ENCODE measurements at places on chromosomes 4 and X.

DNA sequence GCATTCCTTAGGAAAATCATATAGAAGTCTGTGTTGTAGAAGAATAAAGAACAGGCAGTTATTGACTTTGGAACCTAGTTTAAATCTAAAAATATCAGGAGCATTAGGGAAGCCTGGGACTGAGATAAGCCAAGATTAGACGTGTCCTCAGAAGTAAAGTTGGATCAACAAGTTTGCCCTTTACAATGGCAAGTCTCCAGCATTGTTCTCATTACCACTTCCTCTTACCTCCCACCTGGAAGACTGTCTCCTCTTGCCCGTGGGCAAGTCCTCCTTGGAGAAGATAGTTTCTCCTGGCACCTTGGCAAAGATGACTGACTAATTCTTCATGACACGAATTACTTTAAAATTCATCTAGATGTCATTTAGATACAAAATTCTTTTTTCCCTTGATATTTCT, 37.8 kb downstream of the CNKSR2 start:
- no peak for DNase-seq

DNA sequence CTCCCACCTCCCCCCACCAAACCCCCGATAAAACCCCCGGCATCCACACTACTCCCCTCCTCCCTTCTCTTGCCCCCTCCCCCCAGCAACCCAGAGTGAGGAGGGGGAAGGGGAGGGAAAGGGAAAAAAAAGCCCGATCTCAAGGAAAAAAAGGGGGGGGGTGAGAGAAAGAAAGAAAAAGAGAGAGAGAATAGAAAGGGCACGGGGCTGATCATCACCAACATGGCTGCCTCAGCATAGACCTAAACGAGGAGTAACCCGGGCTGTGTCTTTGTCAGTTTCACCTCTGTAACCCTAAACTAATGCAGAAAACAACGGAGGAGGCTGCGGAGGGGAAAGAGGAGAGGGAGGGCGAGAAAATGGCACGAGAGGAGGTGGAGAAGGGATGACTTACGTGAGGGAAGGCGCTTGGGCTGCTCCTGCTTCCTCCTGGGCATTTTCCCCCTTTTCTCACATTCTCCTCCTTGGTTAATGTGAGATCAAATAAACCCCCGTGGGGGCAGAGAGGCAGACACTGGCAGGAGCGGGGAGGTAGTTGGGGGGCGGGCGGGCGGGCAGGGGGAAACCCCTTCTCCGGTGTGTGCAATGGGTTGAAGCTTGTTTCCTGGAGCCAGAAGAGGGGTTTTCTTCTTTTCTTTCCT, 532 bp downstream of the ZNF827 start:
- peak; percentile 11 for DNase-seq

DNA sequence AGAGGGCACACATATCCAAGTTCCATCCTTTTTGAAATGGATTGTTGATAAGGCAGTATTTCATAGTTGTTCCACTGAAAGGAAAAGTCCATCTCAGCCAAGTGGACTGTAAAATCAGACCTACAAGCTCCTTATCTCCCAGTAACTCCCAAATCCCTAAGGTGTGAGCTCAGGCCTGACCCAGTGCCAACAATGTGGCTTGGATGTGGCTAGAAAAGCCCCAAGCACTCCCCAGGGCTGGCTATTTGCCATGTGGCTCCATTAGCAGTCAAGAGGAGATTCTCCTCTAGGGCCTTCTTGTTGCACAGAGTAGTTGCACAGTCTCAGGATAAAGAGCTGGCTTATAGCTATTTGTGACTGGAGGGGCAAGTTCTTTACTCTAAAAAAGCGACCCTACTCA, 25.0 kb upstream of the DGKK start:
- DNase-seq = no peak

- no peak for DNase-seq
These were observed 204.5 kb downstream of the SLC7A11 start for GRCh38 chr4:138037696-138038095.

- DNase-seq = no peak
These were observed 239.4 kb upstream of the STK26 start for GRCh38 chrX:131783555-131784308.

- no peak for DNase-seq
These were observed 44.1 kb upstream of the UPRT start for GRCh38 chrX:75229774-75230173.

GRCh38 chrX:150730719-150731118, 37.5 kb downstream of the MTMR1 start:
- DNase-seq = no peak

GRCh38 chr4:148542922-148543623, 100.9 kb upstream of the NR3C2 start:
- no peak for DNase-seq

DNA sequence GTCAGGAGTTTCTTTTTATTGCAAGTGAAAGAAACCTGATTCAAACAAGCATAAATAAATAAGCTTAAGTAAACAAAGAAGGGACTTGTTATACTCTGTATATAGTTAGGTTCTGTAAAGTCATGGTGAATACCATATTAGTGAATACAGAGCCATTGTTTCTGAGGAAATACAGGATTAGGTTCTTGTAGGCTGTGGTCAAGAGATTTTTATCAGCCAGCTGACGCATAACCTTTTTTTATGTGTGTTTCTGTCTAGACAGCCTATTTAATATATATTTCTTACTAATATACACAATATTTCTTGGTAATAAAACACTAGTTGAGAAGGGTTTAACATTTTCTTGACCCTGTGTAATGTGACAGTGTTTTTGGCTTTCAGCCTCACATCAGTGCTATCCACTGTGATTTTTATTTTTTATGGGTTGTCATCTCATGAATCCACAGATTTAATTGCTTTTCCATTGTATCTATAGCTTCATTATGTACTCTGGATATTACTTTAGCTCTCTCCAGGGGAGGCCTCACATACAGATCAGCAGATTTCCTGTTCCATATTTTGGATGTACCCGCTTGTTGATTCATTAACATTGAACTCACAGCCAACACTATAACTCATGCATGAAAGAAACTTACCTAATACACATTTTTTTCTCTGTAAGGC, 8.0 kb downstream of the HERC3 start:
- no peak for DNase-seq

GRCh38 chr4:169352360-169352759, 81.6 kb upstream of the SH3RF1 start:
- DNase-seq = no peak

GRCh38 chrX:121733514-121733913, 686.1 kb downstream of the GLUD2 start:
- no peak for DNase-seq

GRCh38 chr4:1337376-1337831, 9.6 kb upstream of the UVSSA start:
- peak; percentile 66 for DNase-seq

DNA sequence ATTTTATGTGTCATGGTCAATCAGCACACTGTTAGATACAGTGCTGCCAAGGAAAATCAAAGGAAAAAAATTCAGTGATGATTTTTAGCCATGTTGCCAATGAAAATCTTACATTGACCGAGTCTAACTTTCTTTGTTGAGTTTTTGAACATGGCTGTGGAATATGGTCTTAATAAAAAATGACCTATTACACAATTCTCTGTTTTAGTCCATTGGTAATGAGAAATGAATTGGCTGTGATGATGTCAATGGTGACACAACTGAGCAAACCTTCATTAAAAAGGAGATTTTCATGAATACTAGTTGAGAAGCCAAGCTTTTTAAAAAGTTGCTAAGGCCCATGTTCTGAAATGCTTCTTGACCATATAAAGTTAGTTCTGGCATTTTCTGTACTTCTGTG, 225.9 kb upstream of the GYPA start:
- DNase-seq = no peak

GRCh38 chr4:20889901-20890300, 189.6 kb downstream of the PACRGL start:
- no peak for DNase-seq

DNA sequence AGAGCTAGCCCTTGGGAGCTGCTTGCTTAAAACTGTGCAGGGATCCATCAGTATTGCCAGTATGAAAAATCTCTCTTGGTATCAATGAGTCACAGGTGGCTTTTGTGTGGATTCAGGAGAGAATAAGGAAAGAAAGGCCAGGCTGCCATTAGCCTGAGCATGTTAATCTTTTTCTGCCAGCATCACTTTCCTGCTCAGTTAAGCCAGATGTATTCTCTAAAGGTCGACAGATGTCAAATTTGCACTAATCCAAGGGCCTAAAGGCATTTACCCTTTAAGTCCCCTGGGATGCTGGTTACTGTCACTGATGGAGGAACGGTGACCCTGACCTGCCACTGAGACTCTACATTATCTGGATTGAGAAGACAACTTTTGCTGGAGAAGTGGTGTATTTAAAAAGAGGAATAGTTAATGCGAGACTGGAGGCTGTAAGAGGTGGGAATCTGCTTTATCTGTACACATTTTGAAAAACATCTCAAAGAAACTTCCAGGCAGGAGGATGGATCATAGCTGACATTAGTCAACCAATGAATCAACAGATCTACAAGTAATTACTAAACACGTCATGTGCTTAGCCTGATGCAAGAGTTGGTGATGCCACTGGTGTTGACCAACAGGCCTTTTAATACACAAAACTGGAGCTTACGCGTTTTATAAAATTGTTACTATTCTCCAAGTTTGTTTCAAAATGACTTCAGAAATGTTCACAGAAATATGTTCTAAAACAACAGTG, 241.4 kb upstream of the ANXA3 start:
- DNase-seq = no peak

- DNase-seq = no peak
These were observed at the start of gene SH3D19 for GRCh38 chr4:151325111-151325948. Gene SH3D19 (minus strand): TSS chr4:151325605. CDS start chr4:151325352, 253 bp downstream.

DNA sequence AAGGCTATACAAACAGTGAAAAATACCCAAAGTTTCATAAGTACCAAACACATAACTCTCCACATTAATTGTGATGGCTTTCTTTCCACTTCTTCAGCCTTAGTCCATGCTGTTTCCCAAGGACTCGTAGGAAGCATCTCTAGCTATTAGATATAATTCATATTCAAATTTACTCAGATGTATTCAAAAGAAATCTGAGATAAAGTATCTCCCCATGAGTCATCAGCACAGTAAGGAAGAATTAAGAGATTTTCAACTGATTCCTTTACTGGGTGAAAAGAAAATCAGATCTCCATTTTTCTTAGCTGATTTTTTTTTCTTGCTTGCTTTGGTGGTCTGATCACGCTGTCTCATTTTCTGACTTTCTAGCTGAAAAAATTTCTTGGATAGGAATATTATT, 71.7 kb downstream of the MID1 start:
- DNase-seq = no peak

GRCh38 chr4:57875829-57876392, 765.7 kb upstream of the IGFBP7 start:
- no peak for DNase-seq

- no peak for DNase-seq
These were observed 335.4 kb downstream of the BCOR start for GRCh38 chrX:39762266-39762841.

GRCh38 chrX:12814420-12814819, 23.2 kb downstream of the PRPS2 start:
- DNase-seq = no peak

GRCh38 chr4:84582988-84583875, at the start of gene CDS1:
Gene CDS1 (plus strand): TSS chr4:84583127. CDS start chr4:84583402, 275 bp downstream.
- DNase-seq = no peak

- DNase-seq = no peak
These were observed 72.9 kb upstream of the GYPA start for GRCh38 chr4:144213371-144213770.

- no peak for DNase-seq
These were observed 1534.6 kb upstream of the AGA start for GRCh38 chr4:178976861-178977260.

GRCh38 chr4:15551740-15552446, 82.2 kb downstream of the CC2D2A start:
- DNase-seq = no peak

DNA sequence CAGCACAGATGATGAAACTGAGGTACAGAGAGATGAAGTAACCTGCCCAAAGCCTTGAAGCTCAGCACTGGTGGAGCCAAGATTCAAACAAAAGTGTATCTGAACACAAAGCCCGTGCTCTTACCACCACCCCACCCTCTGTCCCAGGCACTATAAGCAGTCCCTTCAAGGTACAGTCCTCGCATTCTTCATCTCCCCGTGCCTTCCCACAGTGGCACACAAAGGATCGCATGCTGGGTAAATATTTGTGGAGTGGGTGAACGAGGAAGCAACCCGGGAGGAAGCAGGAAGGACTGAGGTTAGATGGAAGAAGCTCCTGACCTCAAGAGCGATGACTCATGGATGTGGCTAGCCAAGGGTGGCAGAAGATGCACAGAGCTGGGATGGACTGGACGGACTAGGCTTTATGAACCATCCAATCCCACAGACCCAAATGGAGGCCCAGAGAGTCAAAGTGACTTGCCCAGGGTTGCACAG, 18.4 kb downstream of the IQSEC2 start:
- DNase-seq = no peak

DNA sequence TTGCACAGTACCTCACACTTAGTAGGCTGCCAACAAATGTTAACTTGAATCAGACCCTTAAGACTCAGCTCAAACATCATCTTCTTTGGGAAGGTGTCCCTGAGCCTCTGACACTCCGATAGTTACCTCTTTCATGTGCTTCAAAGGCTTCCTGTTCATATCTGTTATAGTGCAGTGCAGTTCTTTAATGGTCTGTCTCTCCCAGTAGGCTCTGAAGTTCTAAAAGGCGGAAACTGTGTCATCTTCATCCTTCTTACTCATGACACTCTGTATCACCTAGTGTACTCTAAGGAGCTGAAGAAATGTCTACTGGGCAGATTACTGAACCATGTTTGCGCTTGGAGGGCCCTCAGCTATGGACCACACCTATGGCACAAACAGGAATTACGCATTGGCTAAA, 2.1 kb upstream of the DIAPH2 start:
- DNase-seq = no peak

DNA sequence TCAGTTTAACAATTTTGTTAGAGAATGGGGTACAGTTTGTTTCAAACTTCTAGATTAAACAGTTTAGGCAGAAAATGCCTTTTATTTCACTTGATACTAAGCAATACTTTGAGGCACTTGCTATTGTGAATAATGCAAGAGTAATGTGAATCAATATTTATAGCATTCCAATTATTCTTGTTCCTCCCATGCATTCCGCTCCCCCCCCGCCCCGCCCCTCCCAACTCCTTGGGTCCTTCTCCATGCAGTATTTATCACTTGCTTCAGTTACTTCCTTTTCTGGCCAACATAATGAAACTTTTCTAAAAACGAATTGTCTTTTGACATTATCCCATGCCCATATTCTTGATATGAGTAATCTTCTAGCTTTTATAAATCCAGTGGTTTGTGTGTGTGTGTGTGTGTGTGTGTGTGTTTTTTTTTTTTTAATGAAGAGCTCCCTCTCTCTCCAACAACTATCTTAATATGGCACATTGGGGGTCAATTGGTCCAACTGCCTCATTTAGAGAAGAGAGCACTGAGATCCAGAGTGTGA, 1.6 kb downstream of the BANK1 start:
- no peak for DNase-seq

DNA sequence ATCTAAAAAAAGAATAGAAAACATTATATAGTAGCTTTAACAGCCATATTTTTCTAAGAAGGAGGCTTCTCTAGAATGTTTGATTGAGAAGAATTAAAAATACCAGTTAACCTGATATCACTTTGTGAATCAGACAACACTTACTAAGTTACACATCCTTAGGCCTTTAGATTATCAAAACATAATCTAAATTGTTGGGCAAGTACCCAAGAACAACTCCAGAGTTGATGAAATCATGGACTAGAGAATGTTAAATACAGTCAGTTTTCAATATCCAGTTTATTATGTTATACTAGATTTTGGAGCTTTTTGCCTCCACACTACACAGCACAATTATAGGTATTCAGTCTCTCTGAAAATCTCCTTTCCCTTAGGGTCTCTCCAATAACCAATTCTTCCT, 39.6 kb downstream of the ARL13A start:
- no peak for DNase-seq

- DNase-seq = peak; percentile 32
These were observed 8.1 kb upstream of the DCTD start for GRCh38 chr4:182925298-182925757.

- DNase-seq = no peak
These were observed 85.1 kb downstream of the SLC10A7 start for GRCh38 chr4:146436423-146437162.
